Hippocampal formation (tissue), 2 donors: ENCODE measurements at places on chromosomes 16 and 17.
A peak's percentile ranks its signal among the peaks of the same experiment; 100 is the strongest.

GRCh38 chr17:61219460-61219859 is 180.2 kb upstream of the TBX2 start:
- DNase-seq, result no peak

GRCh38 chr16:49439050-49439449 is 65.4 kb downstream of the C16orf78 start:
- DNase-seq, result no peak

- DNase-seq, result no peak
Observed at GRCh38 chr17:29038085-29038795, 4.7 kb upstream of the PIPOX start.

- DNase-seq, result no peak
Observed at GRCh38 chr17:77959126-77959925, 823 bp downstream of the TNRC6C start.

DNA sequence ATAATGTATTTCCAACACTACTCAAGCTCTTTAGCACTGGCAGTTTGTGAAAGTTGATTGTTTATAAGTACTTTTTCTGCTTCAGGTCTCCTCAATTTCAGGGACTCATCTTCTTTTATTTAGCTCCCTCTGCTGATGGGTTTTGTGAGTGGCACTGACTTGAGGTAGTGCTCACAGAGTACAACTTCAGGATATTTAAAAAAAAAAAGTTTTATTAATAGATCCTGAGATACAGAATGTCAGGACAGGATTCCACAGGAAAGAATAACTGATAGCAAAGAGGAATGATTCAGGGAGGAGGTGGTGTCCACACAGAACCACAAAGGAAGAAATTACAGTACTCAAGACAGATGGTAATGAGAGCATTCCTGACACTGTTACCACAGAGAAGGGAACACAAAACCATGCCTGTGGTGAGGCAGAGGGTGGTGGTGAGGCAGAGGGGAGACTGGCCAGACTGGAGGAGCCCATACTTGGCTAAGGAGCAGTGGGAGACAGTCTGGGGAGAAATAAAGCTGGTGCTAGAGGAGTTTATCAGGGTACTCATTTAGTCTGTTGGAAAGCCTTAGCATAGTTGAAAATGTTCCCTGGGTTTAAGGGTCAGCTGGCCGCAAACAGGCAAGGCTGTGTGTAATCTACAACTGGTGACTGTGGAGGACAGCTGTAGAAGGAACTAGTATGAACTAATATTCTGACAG is 63.7 kb downstream of the SPAG9 start:
- DNase-seq, result peak; percentile 23

DNA sequence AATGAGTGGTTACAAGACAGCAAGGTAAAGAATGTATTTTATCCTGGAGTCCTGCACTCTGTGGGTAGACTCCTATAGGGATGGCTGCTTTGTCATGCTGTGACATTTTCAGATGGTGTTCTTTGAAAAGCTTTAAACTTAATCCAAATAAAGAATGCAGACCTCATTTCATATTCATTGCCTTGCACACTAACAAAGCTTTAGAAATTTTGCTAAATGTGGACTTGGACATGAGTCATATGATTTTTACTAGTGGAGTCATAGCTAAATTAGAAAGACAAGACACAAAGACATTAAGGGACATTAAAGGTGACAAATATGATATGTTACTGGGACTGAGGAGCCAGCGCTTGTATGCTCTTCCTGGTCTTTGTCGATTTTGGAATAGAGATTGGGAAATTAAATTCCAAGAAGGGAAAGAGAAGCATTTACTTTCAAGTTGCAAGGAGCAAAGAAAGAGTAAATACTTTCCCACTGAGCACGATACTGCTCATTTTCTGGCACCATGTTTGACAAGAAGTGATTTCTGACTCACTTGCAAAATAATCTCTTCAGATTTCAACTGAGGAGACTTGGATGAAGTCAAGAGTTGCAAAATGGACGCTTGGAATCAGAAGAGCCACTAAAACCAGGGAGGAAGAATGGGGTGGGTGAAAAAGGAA is 152.9 kb upstream of the MYOCD start:
- no peak for DNase-seq

GRCh38 chr16:84829168-84829965 is 9.6 kb downstream of the CRISPLD2 start:
- no peak for DNase-seq

GRCh38 chr16:85535352-85536072 is 77.6 kb upstream of the GSE1 start:
- no peak for DNase-seq

GRCh38 chr17:28394337-28395116 is 11.5 kb downstream of the SLC46A1 start:
- DNase-seq, result no peak

- DNase-seq, result no peak
Observed at GRCh38 chr17:1030684-1031532, 34.0 kb downstream of the TIMM22 start.

- DNase-seq, result no peak
Observed at GRCh38 chr16:12235110-12235509, 258.6 kb downstream of the SNX29 start.

GRCh38 chr17:31112001-31112661 is 17.4 kb downstream of the NF1 start:
- DNase-seq, result no peak

- DNase-seq, result no peak
Observed at GRCh38 chr17:64686705-64687104, 24.6 kb upstream of the SMURF2 start.

- no peak for DNase-seq
Observed at GRCh38 chr17:82679586-82680465, 18.7 kb downstream of the RAB40B start.

GRCh38 chr16:50246299-50247122 is 19.8 kb upstream of the ADCY7 start:
- DNase-seq, result no peak

DNA sequence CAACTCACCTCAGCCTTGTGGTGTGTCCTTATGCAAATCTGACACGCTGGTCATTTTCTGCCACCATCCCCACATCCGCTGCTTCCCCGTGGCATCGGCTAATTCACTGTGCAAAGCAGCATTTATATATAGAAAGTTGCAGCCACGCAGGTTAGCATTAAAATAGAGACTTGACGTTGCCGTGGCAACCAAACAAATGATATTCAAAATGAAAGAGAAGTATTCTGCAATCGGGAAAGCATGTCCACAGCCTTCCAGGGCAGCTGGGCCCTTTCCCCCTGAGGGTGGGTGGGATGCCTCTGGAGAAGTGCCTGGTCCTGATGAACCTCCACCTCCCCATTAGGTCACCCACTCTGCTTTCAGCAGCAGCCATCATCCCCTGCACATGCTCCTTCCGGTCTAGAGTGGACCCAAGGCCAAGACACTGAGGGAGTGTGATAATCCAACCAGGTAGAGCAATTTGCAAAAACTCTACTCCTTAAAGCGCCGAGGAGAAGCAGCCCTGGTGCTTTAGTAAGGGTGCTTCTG is 138.7 kb downstream of the GAS7 start:
- no peak for DNase-seq

GRCh38 chr17:48542114-48542656 is 2.7 kb downstream of the HOXB2 start:
- no peak for DNase-seq

DNA sequence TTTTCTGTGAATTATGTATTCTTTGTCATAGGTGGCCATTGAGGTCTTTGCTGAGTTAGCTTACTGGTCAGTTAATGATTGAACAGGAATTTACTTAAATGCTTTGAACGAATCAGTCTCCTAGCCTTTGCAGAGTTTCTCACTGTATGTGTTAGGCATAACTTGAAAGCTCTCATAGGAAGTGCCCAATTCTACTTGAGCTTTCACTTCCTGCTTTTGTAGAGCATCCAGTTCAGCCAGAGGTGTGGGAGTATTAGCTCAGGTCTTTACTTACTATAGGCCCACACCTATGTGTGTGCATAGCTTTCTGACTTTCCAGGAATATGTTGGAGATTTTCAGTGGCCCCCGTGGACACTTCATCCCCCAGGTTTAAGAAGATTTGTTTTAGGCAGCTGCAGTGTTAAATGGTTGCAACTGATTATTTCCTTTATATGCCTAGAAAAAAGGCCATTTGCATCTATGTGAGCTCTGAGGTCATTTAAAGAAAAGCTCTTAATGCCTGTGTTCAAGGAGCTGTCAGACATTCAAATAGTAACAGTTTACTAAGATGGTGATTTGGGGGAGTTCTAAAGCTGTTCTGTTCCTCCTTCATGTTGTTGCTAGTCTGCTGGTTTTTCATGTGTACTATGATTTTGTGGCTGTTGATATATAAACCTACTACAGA is 62.3 kb downstream of the PHKB start:
- DNase-seq, result no peak

DNA sequence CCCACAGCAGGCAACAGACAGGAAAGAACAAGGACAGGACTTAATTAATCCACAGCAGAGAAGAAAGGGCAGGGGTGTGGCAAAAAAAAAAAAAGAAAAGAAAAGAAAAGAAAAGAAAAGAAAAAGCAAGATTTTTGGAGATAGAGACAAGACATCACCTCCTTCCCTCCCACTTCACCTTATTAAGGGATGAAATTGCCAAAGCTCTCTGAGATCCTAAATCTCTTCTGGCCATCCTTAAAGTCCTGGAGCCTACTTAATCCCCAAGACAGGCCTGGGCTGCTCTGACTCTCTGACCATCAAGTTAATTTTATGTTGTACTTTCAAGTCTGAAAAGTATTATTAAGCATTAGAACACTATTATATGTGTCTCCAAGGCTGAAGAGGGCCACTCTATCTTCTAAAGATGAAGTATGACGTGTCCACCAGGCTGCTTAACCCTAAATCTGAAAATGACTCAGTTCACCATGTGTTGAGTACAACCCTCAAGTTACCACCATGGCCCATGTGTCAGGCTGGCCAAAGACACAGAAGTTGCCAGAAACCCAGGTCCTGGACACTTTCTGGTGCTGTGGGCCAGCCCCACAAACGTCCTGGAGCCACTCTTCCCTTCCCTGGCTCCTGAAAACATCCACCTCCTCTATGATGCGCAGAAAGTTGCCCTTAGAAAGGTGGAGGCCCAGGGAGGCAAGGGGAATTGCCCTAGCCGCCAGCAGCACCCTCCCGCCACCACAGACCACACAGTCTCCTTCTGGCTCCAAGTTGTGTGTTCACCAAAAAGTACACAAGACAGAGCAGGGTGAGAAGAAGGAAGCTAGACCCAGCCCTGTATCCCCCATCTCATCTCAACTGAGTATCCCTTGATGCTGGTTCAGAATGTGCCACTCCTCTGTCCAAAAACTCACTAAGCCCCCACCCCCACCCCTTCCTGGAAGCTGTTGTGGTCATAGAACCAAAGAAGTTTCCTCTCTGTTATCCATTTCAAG is 2.7 kb downstream of the SOCS1 start:
- DNase-seq, result no peak

DNA sequence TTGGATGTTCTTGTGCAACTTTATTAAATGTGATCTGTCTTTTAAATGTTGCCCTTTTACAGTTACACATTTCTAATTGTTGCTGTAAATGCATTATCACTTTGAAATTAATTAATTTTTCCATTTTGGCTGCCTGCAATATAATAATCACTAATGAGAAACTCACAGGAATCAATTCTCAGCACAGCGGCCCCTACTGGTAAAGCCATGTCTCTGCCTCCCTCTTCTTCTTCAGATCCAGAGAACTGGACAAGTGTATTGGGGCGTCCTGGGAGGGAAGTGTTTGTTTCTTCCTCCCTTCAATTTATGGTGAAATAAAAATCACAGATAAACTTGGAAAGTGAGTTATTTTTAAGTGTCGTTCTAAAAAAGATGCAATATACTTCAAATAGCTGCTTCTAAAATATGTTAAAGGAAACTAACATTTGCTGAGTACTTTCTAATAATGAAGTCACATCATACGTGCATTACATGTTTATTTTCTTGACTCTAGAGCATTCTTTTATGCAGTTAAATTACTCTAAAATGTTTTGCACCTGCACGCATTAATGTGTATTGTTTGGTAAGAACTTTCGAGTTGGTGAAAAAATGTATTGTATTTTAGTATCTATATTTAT is 338.0 kb downstream of the WWOX start:
- peak; percentile 29 for DNase-seq

GRCh38 chr16:987906-988305 is 6.3 kb downstream of the SOX8 start:
- DNase-seq, result no peak

DNA sequence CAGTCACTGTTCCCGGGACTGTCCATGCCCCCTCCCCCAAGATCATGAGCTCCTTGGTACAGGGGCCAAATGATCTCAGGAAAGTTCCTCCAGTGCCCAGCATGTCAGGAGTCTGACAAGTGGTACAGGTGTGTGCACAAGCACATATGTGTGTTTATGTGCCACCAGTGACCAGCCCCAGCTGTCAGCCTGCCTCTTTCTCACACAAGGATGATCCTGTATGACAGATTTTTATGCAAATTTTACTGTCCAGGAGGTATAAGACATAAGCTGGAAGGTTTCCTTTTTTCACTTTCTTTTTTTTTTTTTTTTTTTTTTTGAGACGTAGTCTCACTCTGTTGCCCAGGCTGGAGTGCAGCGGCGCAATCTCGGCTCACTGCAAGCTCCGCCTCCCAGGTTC is 31.4 kb upstream of the GFOD2 start:
- no peak for DNase-seq

GRCh38 chr16:88454523-88454947 is 1.5 kb downstream of the ZFPM1 start:
- no peak for DNase-seq

DNA sequence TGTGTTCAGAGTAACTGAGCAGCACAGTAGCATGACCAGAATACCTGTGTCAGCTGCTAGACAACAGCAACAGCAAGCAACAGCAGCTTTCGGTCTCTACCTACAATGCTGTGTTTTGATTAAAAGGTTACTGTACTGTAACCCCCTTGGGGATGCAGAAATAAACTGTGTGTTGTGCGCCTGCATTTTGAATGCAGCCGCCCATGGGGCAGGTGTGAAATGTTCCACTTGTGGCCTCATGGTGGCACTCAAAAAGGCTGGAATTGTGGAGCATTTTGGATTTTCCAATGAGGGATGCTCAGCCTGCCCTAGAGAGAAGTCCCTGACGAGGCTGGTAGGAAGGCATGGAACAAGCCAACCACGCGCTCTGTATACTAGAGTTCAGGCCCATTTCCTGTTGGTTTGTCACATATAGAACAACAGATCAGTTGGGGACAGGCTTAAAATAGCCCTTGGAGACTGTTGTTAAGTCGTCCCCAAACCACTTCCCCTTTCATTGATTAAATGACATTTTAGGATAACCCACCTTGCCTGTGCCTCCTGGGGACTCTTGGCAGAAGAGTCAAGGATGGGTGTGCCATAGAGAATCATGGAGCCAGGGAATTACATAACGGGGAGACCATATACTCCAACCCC is 27.1 kb downstream of the SCPEP1 start:
- no peak for DNase-seq

- DNase-seq, result no peak
Observed at GRCh38 chr17:51598824-51599223, 338.5 kb downstream of the UTP18 start.

GRCh38 chr16:26070302-26071100 is 378.7 kb downstream of the HS3ST4 start:
- DNase-seq, result no peak

DNA sequence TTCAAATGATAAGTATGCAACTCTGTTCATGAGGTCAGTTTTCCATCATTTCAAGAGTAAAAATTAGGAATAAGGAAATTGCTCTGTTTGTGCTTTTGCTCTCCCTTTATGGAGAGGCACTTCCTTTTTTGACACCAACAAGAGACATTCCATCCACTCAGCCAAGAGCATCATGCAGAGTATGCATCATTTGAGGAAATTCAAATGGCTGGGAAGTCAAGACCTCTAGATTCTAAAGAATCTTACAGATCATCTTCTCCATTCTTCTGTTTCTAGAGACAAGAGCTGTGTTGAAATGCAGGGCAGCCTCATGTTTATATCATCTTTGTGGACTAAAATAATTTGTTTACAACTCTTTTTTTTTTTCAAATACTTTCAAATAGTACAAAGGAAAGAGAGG is 669.4 kb downstream of the CDH11 start:
- DNase-seq, result no peak
